Activated CD8-positive, alpha-beta T cell treated with anti-CD3 and anti-CD28 coated beads, Interleukin-2, amount 10 ng/mL, durations not matched to agents 7 days and 5 days (primary cell): ENCODE measurements at places on chromosomes 6 and 20. TPM values are rescaled to one million over a fixed set of nuclear protein-coding genes. Genes with fewer than 3 reads are reported as not detected.

DNA sequence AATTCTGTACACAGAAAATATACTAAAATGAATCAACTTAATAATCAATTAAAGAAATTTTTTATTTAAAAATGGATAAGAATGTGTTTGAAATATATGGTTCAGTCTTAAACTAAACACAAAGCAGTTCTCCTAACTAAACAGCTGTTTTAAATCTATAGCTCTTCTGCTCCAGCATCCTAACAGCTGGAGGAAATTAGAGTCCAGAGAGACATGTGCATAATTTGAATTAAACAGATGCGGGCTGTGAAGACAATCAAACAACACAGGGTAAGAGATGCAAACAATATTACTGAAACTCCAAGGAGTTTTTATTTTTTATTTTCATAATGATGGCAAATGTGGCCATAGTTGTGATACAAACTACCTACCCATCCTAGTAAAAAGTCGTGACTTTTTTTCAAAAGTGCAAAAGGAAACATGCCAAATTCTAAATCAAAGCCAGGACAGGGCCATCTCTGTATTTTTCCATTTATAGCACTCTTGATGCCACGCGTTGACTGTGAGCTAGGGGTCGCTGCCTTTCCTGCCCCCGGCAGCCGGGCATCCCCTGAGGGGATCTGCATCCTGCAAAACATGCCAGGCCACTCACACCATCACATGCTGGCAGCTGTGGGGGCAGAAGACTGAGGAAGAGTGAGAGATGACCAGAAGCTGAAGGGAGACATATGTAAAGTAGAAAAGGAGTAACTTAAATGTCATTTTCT is 310.6 kb downstream of the PRKN start:
- H3K27me3 ChIP-seq: no peaks in the 10 kb centered on the region
- H3K4me3 ChIP-seq: no peak overlapping the region
- no peak overlapping the region for H3K27ac ChIP-seq
- no peak for DNase-seq
- no peaks in the 10 kb centered on the region for H3K4me1 ChIP-seq

- no peak overlapping the region for H3K27ac ChIP-seq
- H3K27me3 ChIP-seq: no peaks in the 10 kb centered on the region
- H3K4me3 ChIP-seq: no peak overlapping the region
- DNase-seq: no peak
Measured at GRCh38 chr6:111591370-111591900, 14.2 kb downstream of the TRAF3IP2 start.

GRCh38 chr6:99905209-99906106 is 88.6 kb downstream of the MCHR2 start:
- no peak overlapping the region for H3K27ac ChIP-seq
- no peak for DNase-seq
- H3K36me3 ChIP-seq: no peaks in the 10 kb centered on the region
- peaks cover 6% of the 10 kb centered on the region for H3K27me3 ChIP-seq
- H3K4me3 ChIP-seq: no peak overlapping the region
- H3K4me1 ChIP-seq: no peaks in the 10 kb centered on the region

- peaks cover 18% of the 10 kb centered on the region for H3K4me1 ChIP-seq
- no peak for DNase-seq
- no peak overlapping the region for H3K27ac ChIP-seq
- H3K4me3 ChIP-seq: no peak overlapping the region
- H3K36me3 ChIP-seq: peaks cover 33% of the 10 kb centered on the region
Measured at GRCh38 chr6:126038234-126038633, 51.9 kb downstream of the TRMT11 start.

DNA sequence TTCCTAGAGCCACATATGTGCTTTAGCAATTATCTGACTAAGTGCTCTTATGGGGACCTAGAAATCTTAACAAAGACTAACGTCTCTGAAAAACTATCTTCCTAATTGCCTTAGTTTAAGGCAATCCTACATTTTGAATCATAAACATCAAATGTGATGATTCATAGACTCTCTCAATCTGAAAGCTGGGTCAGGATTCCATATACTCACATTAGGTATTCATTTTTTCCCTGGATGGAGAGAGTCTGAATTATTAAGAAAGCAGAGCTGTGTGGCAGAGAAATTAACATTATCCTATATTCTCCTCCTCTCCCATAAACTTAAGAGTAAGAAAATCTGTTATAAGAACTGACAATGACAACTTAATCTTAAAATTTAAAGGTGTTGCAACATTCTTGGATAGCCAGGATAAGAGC is 1.6 kb upstream of the PRL start:
- H3K4me1 ChIP-seq: no peaks in the 10 kb centered on the region
- no peak overlapping the region for H3K4me3 ChIP-seq
- peaks cover 6% of the 10 kb centered on the region for H3K27me3 ChIP-seq
- no peaks in the 10 kb centered on the region for H3K36me3 ChIP-seq

- peaks cover 7% of the 10 kb centered on the region for H3K27me3 ChIP-seq
- no peaks in the 10 kb centered on the region for H3K36me3 ChIP-seq
- H3K4me3 ChIP-seq: no peak overlapping the region
- H3K27ac ChIP-seq: no peak overlapping the region
- no peak for DNase-seq
- no peaks in the 10 kb centered on the region for H3K4me1 ChIP-seq
Measured at GRCh38 chr6:148934539-148934938, 187.7 kb downstream of the UST start.

- peaks cover 47% of the 10 kb centered on the region for H3K36me3 ChIP-seq
- DNase-seq: no peak
- H3K4me3 ChIP-seq: no peak overlapping the region
- H3K4me1 ChIP-seq: no peaks in the 10 kb centered on the region
- no peaks in the 10 kb centered on the region for H3K27me3 ChIP-seq
Measured at GRCh38 chr20:38554986-38555385, 26.0 kb upstream of the ADIG start.

GRCh38 chr6:43119482-43119881 is 43.4 kb downstream of the PTK7 start:
- no peak overlapping the region for H3K27ac ChIP-seq
- H3K27me3 ChIP-seq: peaks cover 3% of the 10 kb centered on the region
- no peak for DNase-seq
- H3K4me3 ChIP-seq: no peak overlapping the region
- H3K4me1 ChIP-seq: no peaks in the 10 kb centered on the region

GRCh38 chr6:7802662-7803061 is 76.8 kb downstream of the BMP6 start:
- no peaks in the 10 kb centered on the region for H3K36me3 ChIP-seq
- peaks cover 23% of the 10 kb centered on the region for H3K27me3 ChIP-seq
- no peak overlapping the region for H3K4me3 ChIP-seq
- peaks cover 2% of the 10 kb centered on the region for H3K4me1 ChIP-seq
- no peak overlapping the region for H3K27ac ChIP-seq

DNA sequence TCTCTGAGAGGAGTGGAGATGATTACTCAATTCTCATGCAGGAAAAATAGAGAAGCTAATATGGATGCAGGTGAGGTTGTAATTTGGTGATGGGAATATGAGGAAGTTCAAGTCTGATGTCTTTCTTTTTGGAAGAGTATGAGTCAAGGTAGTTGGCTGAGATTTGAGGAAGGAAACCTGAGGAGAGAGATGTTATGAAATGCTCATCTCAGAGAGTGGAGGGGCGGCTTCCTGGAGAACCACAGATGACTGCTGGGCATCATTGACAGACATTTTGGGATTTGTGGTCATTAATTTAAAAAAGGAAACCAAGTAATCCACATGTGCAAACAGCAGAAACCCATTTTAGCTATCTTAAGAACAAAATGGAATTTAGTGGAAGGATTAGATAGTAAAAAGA is 72.5 kb upstream of the UST start:
- no peak for DNase-seq
- H3K4me1 ChIP-seq: no peaks in the 10 kb centered on the region
- H3K4me3 ChIP-seq: no peak overlapping the region
- no peaks in the 10 kb centered on the region for H3K27me3 ChIP-seq
- no peak overlapping the region for H3K27ac ChIP-seq

DNA sequence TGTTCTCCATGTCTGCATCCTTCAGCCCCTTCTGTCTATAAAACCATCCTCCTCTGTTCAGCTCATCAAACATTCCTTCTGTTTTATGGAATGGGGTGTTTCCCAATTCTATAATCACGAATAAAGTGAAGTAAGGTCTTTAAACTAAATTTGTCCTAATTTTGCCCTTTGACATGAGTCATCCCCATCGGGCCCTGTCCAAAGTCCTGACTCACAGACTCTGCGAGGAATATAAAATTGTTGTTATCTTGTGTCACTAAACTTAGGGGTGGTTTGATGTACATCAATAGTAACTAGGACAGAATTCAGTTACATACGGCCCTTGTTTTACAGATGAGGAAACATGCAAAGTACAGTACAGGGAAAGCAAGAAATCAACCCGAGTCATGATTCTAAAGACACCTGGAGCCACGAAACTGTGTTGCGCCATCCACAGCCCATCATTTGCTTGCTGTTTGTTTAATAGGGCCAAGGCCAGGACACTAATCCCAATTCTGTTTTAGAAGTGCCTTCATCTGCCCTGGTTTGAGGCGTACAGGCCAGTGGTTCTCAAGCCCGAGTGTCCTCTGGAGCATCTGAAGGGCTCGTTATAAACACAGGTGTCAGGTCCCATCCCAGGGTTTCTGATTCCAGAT is 2.8 kb downstream of the ACSS1 start:
- H3K4me1 ChIP-seq: peaks cover 55% of the 10 kb centered on the region
- no peaks in the 10 kb centered on the region for H3K27me3 ChIP-seq
- no peak for DNase-seq
- H3K36me3 ChIP-seq: peaks cover 18% of the 10 kb centered on the region
- H3K27ac ChIP-seq: no peak overlapping the region

- DNase-seq: no peak
- peaks cover 25% of the 10 kb centered on the region for H3K4me1 ChIP-seq
- H3K4me3 ChIP-seq: no peak overlapping the region
- no peaks in the 10 kb centered on the region for H3K27me3 ChIP-seq
Measured at GRCh38 chr6:57087916-57088315, 2.1 kb upstream of the ZNF451 start.

DNA sequence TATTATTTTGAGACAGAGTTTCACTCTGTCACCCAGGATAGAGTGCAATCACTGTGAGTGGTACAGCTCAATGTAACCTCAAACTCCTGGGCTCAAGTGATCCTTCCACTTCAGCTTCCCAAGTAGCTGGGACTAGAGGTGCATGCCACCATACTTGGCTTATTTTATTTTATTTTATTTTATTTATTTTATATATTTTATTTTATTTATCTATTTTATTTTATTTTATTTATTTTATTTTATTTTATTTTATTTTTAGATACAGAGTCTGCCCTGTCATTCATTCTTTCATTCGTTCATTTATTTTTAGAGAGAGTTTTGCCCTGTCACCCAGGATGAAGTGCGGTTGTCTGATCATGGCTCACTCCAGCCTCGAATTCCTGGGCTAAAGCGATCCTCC is 35.5 kb downstream of the ATG5 start:
- H3K27ac ChIP-seq: no peak overlapping the region
- no peak for DNase-seq
- no peak overlapping the region for H3K4me3 ChIP-seq
- H3K36me3 ChIP-seq: peaks cover 44% of the 10 kb centered on the region
- no peaks in the 10 kb centered on the region for H3K27me3 ChIP-seq

DNA sequence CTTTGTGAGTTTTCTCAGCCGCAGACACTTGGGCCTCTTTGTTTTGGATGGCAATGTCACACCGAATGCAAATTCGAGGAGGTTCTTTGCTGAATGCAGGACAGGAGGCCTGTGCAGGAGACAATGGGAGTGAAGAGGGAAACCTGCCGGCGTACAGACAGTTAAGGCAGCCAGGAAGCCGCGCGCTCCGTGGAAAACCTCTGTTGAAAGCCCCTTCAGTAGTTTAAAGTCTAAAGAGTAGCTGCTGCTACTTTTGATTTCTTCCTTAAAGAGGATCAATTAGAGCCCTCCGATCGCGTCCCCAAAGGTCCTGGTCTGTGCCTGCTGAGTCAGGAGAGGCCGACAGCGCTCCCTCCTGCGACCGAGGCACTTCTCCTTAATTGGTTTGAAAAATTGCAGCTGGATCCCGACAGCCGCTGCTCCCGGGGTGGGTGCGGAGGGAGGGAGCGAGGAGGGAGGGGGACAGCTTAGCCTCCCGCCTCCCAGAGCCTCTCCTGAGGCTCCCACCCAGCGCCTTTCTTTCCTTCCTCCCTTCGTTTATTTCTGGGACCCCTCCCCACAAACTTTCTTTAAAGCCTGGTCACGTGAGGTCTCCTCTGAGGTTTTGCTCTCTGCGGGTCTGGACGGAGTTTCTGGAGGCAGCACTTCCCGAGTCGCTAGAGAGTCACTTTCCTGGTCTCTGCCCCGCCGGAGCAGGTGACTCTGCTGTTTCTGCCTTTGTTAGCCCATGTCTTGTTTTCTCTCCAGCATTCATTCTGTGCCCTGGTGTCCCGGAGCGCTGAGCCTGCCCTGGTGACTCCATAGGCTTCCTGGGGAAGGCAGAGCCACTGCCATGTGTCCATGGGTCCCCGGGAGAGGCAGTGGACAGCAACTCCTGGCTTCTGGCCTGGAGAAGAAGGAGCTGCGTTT is 22.3 kb upstream of the RPP40 start:
- DNase-seq: no peak
- H3K27me3 ChIP-seq: peaks cover 3% of the 10 kb centered on the region
- H3K4me3 ChIP-seq: peak overlapping the region; percentile 66

DNA sequence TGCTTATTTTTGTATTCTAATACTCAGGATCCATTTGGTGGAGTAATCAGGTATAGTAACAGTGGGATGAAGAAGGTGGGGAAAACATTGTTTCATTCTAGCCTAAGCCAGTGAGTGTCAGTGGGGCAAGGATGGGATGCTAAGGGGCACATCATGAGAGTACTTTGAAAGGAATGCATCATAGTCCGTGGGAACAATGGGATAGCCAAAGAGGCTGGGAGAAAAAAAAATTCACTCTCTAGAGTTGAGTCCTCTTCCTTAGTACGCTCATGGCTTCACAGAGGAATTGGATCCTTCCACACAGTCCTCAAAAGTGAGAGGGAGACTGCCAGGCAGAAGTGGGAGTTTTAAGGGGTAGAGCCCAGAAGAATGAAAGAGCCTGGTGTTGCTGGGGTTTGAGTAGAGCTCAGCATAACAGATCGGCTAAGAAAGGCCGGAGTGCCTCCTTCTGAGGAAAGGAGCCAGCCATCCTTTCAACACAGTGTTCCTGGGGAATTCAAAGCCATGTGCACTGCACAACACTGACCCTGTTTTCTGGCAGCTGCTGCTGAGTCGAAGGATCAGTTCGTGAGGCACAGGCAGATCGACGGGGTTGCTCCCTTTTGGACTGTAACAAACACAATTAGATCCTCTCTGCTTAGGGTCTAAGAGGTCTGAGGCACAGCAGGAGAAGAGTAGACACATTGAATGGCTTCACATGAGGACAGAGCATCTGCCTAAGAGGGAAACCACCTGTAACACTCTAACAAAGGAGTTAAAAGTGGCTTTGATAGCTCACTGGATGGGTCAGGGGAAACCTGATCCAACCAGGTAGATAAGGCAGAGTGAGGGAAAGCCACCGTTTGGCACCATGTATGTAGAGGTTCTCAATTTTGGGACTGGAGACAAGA is 61.2 kb downstream of the ELOVL5 start:
- H3K4me3 ChIP-seq: no peak overlapping the region
- H3K36me3 ChIP-seq: peaks cover 44% of the 10 kb centered on the region
- no peak for DNase-seq
- peaks cover 24% of the 10 kb centered on the region for H3K4me1 ChIP-seq
- no peak overlapping the region for H3K27ac ChIP-seq

GRCh38 chr6:161429921-161430490 is 156.1 kb upstream of the AGPAT4 start:
- H3K27ac ChIP-seq: no peak overlapping the region
- H3K4me1 ChIP-seq: no peaks in the 10 kb centered on the region
- no peak for DNase-seq
- no peaks in the 10 kb centered on the region for H3K36me3 ChIP-seq
- H3K4me3 ChIP-seq: no peak overlapping the region
- no peaks in the 10 kb centered on the region for H3K27me3 ChIP-seq

MYB gene
- total RNA-seq: 8.2 TPM

TSBP1 gene
- total RNA-seq: not detected

LTA gene
- total RNA-seq: 19.4 TPM

WFDC5 gene
- not detected for total RNA-seq

WFDC12 gene
- not detected for total RNA-seq

TAF4 gene
- 24.1 TPM for total RNA-seq

SRPK1 gene
- 81.2 TPM for total RNA-seq

TCP1 gene
- total RNA-seq: 263 TPM
